Memory B cell (primary cell): ENCODE measurements at places on chromosomes 4 and X.

GRCh38 chr4:112279882-112280315, 5.8 kb downstream of the TIFA start:
- no peak for DNase-seq

GRCh38 chr4:60865273-60865672, 334.9 kb upstream of the ADGRL3 start:
- DNase-seq: no peak

DNA sequence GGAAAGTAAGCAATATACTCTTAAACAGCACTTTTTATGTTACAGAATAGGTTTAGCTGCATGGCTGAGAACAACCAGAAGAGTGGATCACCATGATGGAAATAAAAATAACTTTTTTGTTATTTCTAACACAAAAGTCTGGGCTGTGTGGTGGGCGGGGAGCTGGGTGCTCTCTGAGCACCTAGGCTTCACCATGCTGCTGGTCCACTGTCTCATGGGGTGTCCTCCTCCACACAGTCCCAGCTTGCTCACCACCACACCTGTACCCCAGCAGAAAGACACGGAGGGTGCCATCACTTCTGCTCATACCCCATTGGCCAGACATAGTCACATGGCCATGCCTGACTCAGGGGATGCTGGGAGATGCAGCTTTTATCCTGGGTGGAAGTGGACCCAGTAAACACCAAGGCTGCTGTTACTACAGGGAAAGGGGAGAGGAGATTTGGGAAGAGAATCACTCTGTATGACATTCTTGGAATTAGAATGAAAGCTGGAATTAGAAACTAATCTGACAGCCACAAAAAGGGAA, 45.0 kb downstream of the CPZ start:
- DNase-seq: no peak

- DNase-seq: no peak
Observed at GRCh38 chrX:17768997-17769396, 31.7 kb downstream of the SCML1 start.

GRCh38 chrX:10819973-10820372, 199.6 kb upstream of the MID1 start:
- DNase-seq: no peak

GRCh38 chr4:40856840-40857362, 107.1 kb downstream of the NSUN7 start:
- DNase-seq: peak; percentile 57

DNA sequence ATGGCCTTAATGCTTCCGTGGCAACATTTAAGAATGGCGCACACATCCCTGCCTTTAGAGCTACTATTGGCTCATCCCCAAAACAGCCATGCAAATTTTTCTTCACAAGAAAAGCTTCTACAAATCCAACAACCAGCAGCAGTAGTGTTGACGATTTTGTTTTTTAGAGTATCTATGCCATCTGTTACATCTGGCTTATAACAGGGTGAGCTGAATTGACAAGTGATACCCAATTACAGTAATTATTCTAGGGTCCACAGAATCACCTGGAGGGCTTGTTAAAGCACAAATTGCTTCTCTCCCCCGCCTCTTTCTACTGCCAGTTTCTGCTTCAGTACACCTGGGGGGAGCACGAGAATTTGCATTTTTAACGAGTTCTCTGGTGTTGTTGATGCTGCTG, 34.1 kb downstream of the DCHS2 start:
- no peak for DNase-seq

DNA sequence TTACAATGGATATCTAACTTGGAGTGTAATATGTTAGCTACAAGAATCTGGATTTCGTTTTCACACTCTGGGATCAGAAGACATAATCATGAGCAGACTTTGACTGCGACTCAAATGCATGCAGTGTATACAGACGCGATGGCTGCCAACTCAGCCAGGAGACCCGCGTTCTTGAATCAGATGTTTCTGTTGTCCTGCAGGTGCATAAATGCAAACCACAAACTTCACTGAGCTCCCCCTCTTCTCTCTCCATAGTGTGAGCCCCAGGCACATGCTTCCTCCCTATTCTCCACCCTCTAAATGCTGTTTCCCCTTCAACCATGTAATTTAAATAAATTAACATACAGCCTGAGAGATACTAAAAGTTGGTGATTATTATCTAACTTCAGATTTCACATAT, 347.9 kb downstream of the DCHS2 start:
- no peak for DNase-seq

DNA sequence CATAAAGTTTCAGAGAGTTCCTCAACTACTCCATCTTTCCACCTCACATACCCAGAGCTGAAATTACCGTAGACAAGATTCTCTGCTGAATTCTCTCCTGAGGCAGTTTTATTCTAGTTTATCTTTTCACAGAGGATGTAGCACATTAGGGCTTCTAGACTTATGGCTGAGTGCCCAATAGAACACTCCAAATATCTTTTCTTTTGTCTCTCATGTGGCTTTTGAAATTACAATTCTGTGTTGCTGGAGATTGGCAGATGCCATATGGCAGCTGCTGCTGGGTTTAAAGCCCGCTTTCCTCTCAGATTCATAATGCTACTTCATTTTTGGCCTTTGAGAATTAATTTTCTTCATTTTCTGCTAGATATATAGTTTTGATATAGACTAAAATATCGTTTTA, 107.6 kb upstream of the BANK1 start:
- no peak for DNase-seq

- DNase-seq: no peak
Observed at GRCh38 chr4:185127021-185127925, 15.8 kb upstream of the SLC25A4 start.

GRCh38 chrX:115147220-115147619, 42.0 kb upstream of the RBMXL3 start:
- no peak for DNase-seq

- no peak for DNase-seq
Observed at GRCh38 chr4:33437406-33437805, 2717.2 kb downstream of the PCDH7 start.

DNA sequence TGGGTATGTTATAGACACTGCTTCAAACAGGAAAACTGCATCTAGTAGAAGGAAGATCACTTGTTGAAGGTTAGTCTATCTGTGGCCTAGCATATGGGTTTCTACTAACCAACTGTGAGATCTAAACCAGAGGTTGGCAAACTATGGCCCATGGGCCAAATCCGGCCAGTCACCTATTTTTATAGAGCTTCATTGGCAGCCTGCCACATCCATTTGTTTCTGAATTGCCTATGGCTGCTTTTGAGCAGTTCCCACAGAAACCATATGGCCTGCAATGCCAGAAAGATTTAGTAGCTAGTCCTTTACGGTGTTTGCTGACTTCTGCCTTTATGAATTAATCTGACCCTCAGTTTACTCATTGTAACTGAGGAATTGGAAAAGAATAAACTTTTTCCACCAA, 71.1 kb downstream of the MID1 start:
- no peak for DNase-seq

GRCh38 chr4:14924076-14924811, 78.0 kb upstream of the CPEB2 start:
- no peak for DNase-seq

GRCh38 chr4:108043526-108043925, 53.8 kb downstream of the HADH start:
- DNase-seq: no peak

- no peak for DNase-seq
Observed at GRCh38 chr4:76873495-76873894, 24.4 kb downstream of the SOWAHB start.

DNA sequence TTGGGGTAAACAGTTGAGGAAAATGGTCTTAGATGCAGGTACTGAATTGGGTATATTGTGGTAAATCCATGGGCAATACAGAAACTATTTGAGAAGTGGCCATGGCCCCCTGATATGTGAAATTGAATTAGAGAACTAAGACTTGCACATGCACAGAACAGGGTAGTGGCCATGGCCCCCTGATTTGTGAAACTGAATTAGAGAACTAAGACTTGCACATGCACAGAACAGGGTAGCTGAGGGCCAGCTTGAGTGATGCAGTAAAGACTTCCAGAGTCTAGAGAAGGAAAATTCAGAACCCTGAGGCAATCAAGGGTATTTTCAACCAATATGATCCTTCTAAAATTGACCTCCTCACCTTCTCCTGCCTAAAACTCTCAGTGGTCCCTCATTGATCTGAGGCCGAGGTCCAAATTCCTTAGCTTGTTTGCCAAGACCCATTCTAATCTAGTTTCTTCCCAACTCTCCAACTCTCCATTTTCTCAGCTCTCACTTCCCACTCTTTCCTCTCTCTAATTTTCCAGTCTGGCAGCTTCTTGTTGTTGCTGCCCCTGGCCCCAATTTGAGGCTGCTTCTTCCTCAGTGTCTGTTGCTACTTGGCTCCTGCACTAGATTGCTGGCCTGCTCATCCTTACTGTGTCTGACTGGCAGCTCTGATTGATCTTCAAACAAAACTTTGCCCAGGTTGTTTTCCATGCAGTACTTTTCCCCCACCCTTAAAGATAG, 72.4 kb downstream of the FRAS1 start:
- DNase-seq: no peak

DNA sequence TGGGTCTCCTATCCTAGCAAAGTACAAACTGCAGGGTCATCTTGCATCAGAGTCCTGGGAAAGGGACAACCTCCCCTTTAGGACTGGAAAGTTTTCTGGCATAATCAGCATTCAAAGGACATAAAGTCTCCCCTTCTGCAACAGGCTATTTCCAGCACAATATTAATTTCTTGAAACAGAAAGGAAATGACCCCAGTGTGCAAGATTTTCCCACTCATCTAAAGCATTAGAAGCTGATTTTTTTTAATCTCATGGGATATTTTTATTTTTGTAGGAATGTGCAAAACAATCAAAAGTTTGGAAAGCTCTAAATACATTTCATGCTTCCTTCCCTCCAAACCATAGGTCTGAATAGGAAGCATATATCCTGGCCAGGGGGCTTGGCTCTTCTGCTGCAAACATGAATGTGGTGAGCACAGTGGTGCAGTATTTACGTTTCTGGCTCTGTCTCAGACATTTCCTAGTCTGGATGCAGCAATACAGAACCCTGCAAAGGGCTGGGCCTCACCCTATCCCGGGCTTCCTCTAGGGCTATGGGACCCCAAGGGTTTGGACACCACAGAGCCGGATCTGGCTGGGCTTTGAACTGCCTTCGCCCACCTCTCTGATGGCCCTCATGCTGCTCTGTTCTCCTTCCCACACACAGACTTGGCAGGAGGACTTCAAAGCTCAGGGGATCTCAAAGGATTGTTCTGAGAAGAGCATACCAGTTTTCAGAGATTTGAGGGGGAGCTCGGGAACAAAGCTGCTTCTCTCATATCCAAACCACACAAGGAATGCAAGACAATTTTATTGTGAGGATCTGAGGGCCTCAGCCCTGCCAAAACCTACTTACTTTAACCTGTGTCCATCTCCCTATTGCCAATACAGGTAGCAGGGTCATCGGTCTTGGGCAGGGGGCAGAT, 64.9 kb downstream of the POLR2B start:
- DNase-seq: no peak

DNA sequence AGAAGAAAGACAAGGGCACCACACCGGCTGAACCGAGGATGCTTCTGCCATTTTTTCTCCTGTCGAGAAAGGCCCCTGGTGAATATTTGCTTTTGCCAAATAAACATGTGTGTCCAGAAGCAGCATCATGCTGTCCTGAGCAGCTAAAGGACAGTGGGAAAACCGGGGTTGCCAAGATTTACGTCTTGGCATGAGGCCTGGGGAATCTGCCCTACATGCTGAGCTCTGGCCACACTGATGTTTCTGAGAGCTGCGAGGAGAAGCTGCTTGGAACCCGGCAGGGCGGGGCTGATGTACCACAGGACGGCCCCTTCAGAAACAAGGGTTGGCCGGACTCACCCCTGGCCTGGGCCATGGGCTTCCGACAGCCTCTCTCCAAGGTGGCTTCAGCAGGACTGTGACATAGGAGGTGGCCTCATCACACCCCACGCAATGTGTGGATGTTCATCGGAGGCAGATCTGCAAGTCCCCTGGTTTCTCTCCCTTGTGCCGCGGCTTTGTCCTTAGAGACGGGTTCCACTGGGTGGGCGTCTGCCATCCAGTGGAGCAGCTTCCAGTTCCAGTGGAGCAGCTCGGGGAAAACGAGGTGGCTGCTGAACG, 42.2 kb upstream of the SORCS2 start:
- no peak for DNase-seq

GRCh38 chrX:54494989-54495813, 833 bp downstream of the FGD1 start:
- DNase-seq: no peak

- DNase-seq: no peak
Observed at GRCh38 chrX:150036181-150036580, 97.9 kb upstream of the EOLA2 start.

DNA sequence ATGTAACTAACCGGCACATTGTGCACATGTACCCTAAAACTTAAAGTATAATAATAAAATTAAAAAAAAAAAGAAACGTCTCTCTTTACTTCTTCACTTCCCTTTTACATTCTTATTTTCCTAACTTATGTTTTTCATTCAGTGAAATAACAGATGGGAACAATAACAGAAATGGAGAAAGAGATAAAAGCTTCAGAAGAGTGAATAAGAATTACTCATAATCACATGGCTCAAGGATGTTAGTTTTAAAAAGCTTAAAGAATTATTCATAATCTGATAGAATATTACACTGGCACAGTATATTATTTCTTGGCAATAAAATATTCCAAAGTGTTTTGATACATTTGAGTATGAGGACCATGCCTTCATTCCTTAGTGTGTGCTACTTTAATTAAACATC, 175.6 kb downstream of the COL25A1 start:
- DNase-seq: no peak

- DNase-seq: no peak
Observed at GRCh38 chr4:80313627-80314026, 21.9 kb upstream of the CFAP299 start.

- DNase-seq: no peak
Observed at GRCh38 chrX:31499109-31499508, 427.3 kb upstream of the FTHL17 start.

DNA sequence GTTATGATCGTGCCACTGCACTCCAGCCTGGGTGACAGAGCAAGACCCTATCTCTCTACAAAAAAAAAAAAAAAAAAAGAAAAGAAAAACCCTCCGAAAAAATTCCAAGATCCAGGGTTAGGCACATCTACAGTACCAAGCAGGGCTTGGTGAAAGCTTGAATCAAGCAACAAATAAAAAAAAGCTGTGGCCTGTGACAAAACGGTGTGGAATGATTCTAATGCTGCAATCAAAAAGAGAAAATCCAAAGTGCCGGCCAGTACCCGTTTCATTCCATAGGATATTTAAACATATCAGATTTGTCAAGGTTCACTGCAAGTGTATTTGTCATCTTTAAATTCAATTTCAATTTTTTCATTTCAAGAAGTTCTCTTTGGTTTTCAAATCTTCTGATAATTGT, 20.5 kb downstream of the RWDD4 start:
- DNase-seq: no peak

GRCh38 chr4:143625632-143626031, 74.8 kb downstream of the FREM3 start:
- no peak for DNase-seq

DNA sequence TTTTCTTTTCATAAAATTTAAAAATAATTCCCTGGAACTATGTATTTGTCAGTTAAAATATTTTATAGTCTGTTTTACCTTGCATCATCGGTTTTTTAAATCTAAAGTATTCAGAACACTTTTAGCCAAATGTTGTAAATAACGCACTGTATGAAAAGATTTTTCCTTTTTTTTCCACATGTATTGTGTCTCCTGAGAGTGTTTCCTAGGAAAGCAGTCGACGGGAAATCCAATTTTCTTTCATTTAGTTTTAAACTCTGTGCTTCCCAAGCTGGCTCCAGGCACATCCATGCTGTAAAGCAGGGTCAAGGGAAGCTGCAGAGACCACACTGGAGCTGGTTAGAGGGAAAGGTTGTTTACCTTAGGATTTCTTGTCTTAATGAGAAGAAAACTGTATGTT, 1724.3 kb upstream of the TENM3 start:
- no peak for DNase-seq
